ENCODE measurements at places on chromosomes 6 and 20.
A peak's percentile ranks its signal among the peaks of the same experiment; 100 is the strongest.

- DNase-seq, result peak; percentile 31
Observed at GRCh38 chr6:130215526-130215925, 7.2 kb downstream of the SAMD3 start.

DNA sequence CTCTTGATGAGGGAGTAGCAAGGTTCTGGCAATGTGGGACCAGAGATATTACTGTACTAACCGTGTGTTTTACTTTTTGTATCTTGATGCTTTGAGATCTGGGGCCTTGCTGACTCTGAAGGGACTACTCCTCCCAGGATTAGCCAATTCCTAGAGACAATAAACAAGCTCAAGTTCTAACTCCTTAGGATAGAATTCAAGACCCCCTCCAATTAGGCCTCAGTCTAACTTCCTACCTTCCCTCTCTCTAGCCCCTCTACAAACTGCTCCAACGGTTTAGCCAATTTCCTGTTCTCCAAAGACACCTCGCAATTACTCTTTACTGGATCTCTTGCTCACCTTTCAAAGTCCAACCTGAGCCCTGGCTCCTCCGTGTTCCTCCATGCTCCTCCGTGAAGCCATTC is 158.7 kb upstream of the JARID2 start:
- no peak for DNase-seq

- DNase-seq, result no peak
Observed at GRCh38 chr6:73152966-73153757, 72.1 kb downstream of the KHDC1L start.

GRCh38 chr6:134117409-134117808 is 65.0 kb upstream of the SLC2A12 start:
- DNase-seq, result no peak

- peak; percentile 24 for DNase-seq
Observed at GRCh38 chr6:11414176-11414963, 123.2 kb upstream of the TMEM170B start.

Data from activated T-helper 2 cell treated with anti-CD3 and anti-CD28 coated beads, Interferon-gamma antibody, Interleukin-2, Interleukin-4, amounts not matched to agents 10 μg/mL and 5 μg/mL and 100 μg/mL, durations not matched to agents 14 hours and 24 hours and 36 hours (primary cell).